ENCODE measurements at places on chromosomes 13 and 19.

GRCh38 chr13:112161521-112162301 lies 94.8 kb downstream of the SOX1 start:
- DNase-seq: no peak

DNA sequence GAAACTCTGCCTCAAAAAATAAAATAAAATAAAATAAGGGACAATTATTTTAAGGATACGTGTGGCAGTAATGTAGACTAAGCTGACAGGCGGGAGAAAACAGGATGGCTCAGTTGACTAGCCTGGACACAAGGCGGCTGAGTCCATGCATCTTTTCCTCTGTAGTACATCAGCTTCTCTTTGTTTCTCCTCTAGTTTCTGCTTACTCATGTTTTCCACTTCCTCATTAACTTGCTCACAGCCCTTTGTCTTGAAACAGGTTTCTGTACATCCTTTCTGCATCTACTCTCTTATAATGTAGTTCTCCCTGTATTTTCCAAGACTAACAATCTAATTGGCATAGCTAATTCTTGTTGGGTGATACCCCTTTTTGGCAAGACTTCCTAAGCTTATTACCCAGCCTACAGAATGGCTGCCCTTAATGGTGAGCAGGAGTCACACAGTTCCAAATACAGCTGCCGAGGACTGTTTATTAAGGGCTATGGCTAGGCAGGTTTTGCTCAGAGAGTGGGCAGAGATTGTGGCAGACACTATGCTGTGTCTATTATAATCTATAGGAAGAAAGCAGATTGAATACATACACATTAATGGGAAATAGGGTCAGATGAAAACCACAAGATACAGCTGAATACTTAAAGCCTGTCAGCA lies 58.7 kb upstream of the KLF5 start:
- DNase-seq: no peak

GRCh38 chr19:5805462-5806132 lies 730 bp downstream of the NRTN start:
- peak; percentile 51 for DNase-seq

- DNase-seq: no peak
These were observed 3.7 kb downstream of the COL4A2 start for GRCh38 chr13:110310541-110311442.

- no peak for DNase-seq
These were observed 28.7 kb downstream of the ATP8B3 start for GRCh38 chr19:1783354-1783753.

DNA sequence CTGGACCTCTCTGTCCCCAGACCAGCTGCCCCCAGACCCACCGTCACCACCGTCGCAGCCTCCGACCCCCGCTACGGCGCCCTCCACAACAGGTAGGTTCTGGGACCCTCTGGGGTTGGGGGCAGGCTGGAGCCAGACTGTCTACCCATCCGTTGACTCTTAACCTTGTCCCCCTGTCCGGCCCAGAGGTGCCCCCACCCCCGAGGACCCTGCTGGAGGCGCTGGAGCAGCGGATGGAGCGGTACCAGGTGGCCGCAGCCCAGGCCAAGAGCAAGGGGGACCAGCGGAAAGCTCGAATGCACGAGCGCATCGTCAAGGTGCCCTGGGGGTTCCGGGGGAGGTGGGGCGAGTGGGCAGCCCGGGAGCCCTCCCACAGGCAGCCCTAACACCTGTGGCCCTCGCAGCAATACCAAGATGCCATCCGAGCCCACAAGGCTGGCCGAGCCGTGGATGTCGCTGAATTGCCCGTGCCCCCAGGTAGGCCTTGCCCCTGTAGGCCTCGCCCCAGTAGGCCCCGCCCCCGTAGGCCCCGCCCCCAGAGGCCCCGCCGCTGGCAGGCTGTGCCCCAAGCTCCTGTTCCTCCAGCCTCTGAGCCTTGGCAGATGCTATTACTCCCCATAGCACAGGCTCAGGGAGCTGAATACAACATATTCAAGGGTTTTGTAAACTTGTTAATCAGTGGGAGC lies 12.9 kb downstream of the CC2D1A start:
- no peak for DNase-seq

- DNase-seq: no peak
These were observed 28.7 kb downstream of the TMEM255B start for GRCh38 chr13:113787694-113788093.

GRCh38 chr19:30288911-30289310 lies 83.3 kb upstream of the ZNF536 start:
- DNase-seq: no peak

GRCh38 chr19:1252821-1253513 lies 4.6 kb downstream of the MIDN start:
- DNase-seq: peak; percentile 67

GRCh38 chr13:102333320-102334198 lies 68.3 kb downstream of the FGF14 start:
- no peak for DNase-seq

GRCh38 chr13:111156421-111156820 lies 41.3 kb downstream of the ARHGEF7 start:
- no peak for DNase-seq

- DNase-seq: no peak
These were observed 36.7 kb upstream of the UBL3 start for GRCh38 chr13:29887030-29887557.

DNA sequence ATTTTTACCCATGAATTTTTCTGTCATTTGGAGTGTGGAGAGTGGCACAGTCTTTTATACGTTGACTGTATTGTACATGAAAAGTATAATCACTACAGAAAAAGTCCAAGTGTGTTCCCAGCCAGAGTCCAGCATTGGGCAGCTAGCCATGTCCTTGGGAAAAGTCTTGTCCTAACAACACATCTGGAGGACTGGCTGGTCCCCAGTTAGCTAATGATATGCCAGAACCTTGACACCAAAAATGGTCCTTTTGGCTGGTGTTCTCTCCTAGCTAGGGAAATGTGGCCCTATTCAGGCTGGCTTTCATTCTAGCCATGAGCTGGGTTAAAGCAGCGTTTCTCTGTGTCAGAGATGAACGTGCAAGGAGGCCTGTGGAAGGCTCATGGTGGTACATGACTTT lies 98.9 kb downstream of the ESD start:
- no peak for DNase-seq

- no peak for DNase-seq
These were observed 1.2 kb downstream of the SLC7A9 start for GRCh38 chr19:32868206-32868950.

GRCh38 chr19:29815231-29815630 lies 3.4 kb downstream of the CCNE1 start:
- no peak for DNase-seq

GRCh38 chr13:104086759-104087158 lies 1020.5 kb upstream of the SLC10A2 start:
- DNase-seq: no peak

DNA sequence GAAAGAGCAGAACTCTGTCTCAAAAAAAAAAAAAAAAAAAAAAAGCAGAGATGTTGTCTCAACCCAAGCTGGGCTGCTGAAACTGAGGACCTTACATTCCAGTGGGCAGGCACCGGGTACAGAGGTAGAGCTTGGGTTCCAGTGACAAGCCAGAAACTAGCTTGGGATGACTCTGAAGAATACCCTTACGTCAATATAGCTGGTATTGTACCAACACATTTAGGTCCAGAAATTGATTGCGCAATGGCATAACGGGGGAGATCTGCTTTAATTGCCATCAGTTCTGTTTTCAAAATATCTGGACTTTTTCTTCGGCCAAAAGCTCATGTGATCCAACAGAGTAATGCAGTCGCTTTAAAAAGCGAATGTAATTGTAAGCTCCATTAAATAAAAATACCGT lies 103.1 kb upstream of the UBL3 start:
- DNase-seq: no peak

DNA sequence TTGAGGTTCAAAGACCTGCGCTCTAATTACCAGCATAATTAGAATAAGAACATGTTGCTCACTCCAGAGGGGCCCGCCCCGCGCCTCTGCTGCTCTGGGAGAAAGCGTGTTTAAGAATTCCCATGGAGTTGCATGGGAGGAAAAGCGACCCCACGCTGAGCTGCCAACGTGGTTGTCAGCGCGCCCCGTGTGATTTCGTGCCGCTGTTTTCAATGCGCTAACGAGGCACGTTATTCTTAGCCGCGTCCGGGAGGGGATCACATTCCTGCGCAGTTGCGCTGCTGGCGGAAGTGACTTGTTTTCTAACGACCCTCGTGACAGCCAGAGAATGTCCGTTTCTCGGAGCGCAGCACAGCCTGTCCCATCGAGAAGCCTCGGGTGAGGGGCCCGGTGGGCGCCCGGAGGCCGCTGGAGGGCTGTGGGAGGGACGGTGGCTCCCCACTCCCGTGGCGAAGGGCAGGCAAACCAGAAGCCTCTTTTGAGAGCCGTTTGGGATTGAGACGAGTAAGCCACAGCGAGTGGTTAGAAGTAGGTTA lies 173.8 kb upstream of the SOX1 start:
- no peak for DNase-seq

- no peak for DNase-seq
These were observed 35.3 kb downstream of the BTBD2 start for GRCh38 chr19:1980091-1980808.

DNA sequence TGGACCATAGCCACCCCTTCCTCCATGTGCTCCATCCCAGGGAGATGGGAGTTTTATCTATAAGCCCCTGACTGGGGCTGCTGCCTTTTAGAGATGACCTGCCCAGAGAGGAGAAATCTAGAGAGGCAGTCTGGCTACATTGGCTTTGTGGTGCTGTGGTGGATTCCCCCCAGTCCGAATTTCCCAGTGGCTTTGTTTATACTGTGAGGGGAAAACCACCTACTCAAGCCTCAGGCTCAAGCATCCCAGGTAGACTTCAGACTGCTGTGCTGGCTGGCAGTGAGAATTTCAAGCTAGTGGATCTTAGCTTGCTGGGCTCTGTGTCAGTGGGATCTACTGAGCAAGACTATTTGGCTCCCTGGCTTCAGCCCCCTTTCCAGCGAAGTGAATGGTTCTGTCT lies 1195.7 kb upstream of the PCDH20 start:
- no peak for DNase-seq

- peak; percentile 68 for DNase-seq
These were observed 4.8 kb downstream of the RPS16 start for GRCh38 chr19:39430675-39431593.

GRCh38 chr19:45900738-45901431 lies 1.5 kb downstream of the MYPOP start:
- no peak for DNase-seq

GRCh38 chr13:113526466-113527220 lies 36.1 kb upstream of the DCUN1D2 start:
- no peak for DNase-seq

DNA sequence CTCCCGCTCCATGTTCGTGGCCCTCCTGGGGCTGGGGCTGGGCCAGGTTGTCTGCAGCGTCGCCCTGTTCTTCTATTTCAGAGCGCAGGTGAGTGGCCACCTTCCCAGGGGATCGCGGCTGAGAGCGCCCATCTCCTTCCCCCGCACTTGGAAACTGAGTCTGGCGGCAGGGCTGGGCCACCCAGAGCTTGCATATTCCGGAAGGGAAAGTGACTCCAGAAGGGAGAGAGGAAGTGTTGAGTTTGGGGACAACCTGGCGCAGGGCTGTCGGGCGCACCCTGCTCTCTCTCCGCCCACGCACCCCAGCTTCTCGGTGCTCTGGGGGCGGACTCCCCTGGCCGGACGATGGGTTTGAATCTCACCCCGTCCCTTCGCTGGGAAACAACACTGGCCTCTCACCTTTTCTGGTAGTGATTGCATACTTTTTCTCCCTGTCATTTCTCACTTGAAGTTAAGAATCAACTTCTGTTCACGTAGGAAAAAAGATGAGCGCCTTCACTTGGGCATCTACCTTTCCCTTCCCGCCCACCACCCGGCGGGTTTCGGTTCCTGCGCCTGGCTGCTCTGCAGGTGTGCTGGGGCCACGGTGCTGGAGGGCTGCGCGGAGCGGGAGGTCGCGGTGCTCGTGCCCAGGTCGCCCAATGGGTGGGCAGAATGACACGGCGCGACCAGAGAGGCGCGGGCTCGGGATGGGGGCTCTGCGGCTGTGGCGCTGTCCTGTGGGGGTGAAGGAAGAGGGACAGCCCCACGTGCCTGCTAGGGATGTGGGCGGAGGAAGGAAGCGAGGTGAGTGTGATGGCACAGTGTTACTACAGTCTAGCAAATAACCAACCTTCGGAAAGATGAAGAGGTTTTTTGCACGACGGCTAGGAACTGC lies 721 bp downstream of the TNFSF11 start:
- DNase-seq: no peak

DNA sequence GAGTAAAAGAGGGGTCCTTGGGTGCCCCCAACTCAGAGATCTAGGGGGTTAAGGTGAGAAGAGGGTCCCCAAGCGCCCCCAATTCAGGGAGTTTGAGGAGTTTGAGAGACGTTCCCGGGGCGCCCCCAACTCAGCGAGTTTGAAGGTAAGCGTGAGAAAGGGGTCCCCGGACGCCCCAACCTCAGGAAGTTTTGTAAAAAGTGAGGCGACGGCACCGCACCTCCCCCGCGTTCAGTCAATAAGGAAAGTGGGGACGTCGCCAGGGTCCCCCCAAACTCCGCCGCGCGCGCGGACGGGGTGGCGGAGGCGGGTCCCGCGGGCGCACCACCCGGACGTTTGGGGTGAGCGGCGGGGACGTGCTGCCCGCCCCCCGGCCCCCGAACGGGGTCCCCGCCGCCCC lies 353 bp downstream of the RFX2 start:
- no peak for DNase-seq

DNA sequence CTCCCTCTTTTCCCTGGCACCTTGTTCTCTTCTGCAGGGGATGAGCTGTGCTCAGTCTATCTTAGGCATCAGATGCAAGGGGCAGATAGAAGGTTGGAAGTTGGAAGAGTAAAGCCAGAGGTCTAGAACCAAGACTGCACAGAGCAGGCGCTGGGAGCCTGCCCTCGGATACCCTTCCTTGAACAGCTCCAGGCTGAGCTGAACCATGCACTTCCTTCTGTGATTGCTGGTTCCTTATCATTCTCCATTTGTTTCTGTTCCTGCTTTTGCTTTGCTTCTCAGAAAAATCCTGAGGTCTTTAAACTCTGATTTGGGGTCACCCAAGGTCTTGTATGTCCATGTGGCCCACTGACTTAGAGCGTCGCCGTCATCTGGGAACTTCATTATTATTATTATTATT lies 36.3 kb downstream of the ARHGEF18 start:
- no peak for DNase-seq

DNA sequence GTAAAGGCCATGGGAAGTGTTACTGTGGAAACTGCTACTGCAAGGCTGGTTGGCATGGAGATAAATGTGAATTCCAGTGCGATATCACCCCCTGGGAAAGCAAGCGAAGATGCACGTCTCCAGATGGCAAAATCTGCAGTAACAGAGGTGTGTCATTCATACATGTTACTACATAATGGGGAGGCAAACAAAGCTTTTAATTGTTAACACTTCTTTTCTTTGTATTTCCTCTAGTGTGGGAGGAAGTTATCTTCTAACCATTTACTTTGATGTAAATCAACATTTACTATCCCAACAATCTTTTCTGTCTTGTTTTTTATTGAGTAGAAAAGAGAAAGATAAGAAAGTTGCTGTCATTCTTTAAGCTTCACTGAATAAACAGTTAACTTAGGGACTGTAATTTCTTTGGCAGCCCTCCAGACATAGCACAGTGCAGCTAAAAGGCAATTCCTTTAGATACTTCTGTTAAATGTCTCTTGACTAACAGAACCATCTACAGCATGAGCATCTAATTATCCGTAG lies 126.9 kb downstream of the ITGBL1 start:
- no peak for DNase-seq
